Testis (tissue), 5 donors: ENCODE measurements at places on chromosomes 3 and 15. TPM values are rescaled to one million over a fixed set of nuclear protein-coding genes. Genes with fewer than 3 reads are reported as not detected.

The MST1R gene
- polyA plus RNA-seq = 15.9 TPM

The CLDN18 gene
- 2.6 TPM for polyA plus RNA-seq

The ATP6V1A gene
- 37.8 TPM for polyA plus RNA-seq

The CSK gene
- polyA plus RNA-seq = 45.6 TPM

The RPP25 gene
- 6.8 TPM for polyA plus RNA-seq

The UTS2B gene
- polyA plus RNA-seq = 12.3 TPM

The P2RY14 gene
- 0.79 TPM for polyA plus RNA-seq

The NUTM1 gene
- 39.7 TPM for polyA plus RNA-seq

The P2RY1 gene
- 2.0 TPM for polyA plus RNA-seq

The SKOR1 gene
- polyA plus RNA-seq = 1.3 TPM

The GPR149 gene
- 0.61 TPM for polyA plus RNA-seq

The MINDY2 gene
- 9.9 TPM for polyA plus RNA-seq

The PLXNA1 gene
- polyA plus RNA-seq = 29.3 TPM

The FAM107A gene
- 7.8 TPM for polyA plus RNA-seq

The ZNF860 gene
- polyA plus RNA-seq = 1.5 TPM

The XCR1 gene
- polyA plus RNA-seq = 0.34 TPM

The PATL2 gene
- polyA plus RNA-seq = 0.76 TPM

The IMPG2 gene
- 0.53 TPM for polyA plus RNA-seq

The DAZL gene
- 124 TPM for polyA plus RNA-seq

The RETNLB gene
- not detected for polyA plus RNA-seq

The SLC12A8 gene
- 10.3 TPM for polyA plus RNA-seq

The KNG1 gene
- polyA plus RNA-seq = 0.34 TPM

The SEMA3B gene
- polyA plus RNA-seq = 30.2 TPM

The SPRED1 gene
- 9.3 TPM for polyA plus RNA-seq

The CASR gene
- polyA plus RNA-seq = 0.30 TPM

The GABRR3 gene
- 0.38 TPM for polyA plus RNA-seq

The GOLGA8O gene
- 7.0 TPM for polyA plus RNA-seq

The FILIP1L gene
- polyA plus RNA-seq = 16.5 TPM
